CD4-positive, alpha-beta memory T cell (primary cell): ENCODE measurements at places on chromosomes 7 and 10. TPM values are rescaled to one million over a fixed set of nuclear protein-coding genes. Genes with fewer than 3 reads are reported as not detected.

Gene MBLAC1
- 6.4 TPM for total RNA-seq

- no peaks in the 10 kb centered on the region for H3K4me1 ChIP-seq
- no peaks in the 10 kb centered on the region for H3K36me3 ChIP-seq
- H3K27me3 ChIP-seq: no peaks in the 10 kb centered on the region
- no peak overlapping the region for H3K27ac ChIP-seq
These were observed 82.1 kb downstream of the VIPR2 start for GRCh38 chr7:159062569-159062968.

DNA sequence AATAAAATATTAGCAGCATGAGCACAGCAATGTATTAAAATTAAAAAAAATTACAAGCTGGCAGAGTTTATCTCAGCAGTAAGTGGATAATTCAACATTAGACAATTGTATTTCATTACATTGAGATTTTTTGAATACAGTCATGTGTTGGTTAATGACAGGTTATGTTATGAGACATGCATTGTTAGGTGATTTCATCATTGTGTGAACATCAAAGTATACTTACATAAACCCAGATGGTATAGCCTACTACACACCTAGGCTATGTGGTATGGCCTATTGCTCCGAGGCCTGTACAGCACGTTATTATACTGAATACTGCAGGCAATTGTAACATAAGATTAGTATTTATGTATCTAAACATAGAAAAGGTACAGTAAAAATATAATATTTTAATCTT lies 29.7 kb downstream of the CCDC6 start:
- peaks cover 68% of the 10 kb centered on the region for H3K4me1 ChIP-seq
- no peak for DNase-seq
- no peak overlapping the region for H3K27ac ChIP-seq

- H3K27me3 ChIP-seq: no peaks in the 10 kb centered on the region
- no peaks in the 10 kb centered on the region for H3K4me1 ChIP-seq
- H3K27ac ChIP-seq: no peak overlapping the region
These were observed 42.9 kb upstream of the PDZD8 start for GRCh38 chr10:117418121-117418520.

- no peaks in the 10 kb centered on the region for H3K27me3 ChIP-seq
- no peaks in the 10 kb centered on the region for H3K4me1 ChIP-seq
- H3K4me3 ChIP-seq: no peak overlapping the region
- no peaks in the 10 kb centered on the region for H3K36me3 ChIP-seq
These were observed 133.5 kb upstream of the CDK13 start for GRCh38 chr7:39816462-39817060.

DNA sequence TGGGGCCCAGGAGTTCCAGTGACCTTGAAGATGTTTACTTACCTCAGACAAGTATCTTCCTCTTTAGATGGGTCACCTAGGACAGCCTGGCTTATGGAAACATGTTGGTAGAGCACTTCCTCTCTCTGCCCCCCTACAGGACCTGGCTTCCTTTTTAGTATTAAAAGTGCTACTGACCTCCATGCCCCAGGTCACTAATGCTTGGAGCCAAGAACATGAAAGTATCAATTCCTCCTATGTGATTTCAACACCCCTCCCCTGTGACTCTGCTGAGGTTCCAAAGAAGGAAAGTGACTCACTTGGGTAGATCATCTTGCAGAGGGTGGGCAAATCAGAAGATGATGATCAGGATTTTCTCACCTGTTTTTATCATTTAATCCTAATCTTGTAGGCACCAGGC lies 125.3 kb upstream of the CCDC6 start:
- no peak overlapping the region for H3K4me3 ChIP-seq
- no peak for DNase-seq
- H3K36me3 ChIP-seq: no peaks in the 10 kb centered on the region
- no peaks in the 10 kb centered on the region for H3K27me3 ChIP-seq

DNA sequence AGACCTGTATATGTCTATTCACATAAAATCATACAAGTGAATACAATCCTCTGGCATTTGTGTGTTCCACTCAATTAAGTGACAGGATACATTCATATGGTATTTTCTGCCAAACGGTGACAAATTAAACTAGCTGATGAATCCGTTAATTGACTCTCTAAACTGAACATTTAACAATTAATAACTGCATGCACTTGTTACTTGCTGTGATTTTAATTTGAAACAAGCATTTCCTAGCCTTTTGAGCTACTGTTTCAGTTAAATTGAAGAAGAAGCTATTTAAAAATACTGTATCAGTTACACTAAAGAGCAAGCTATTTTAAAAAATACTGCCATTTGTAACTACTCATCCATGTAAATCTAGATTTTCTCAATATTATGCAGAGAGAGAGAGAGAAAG lies 67.4 kb downstream of the HTR7 start:
- H3K27ac ChIP-seq: no peak overlapping the region
- H3K27me3 ChIP-seq: no peaks in the 10 kb centered on the region
- no peaks in the 10 kb centered on the region for H3K36me3 ChIP-seq
- no peak overlapping the region for H3K4me3 ChIP-seq
- DNase-seq: no peak
- H3K4me1 ChIP-seq: no peaks in the 10 kb centered on the region

GRCh38 chr7:73830681-73831583 lies at the start of gene CLDN4:
Gene CLDN4 (plus strand): TSS chr7:73830996. CDS start chr7:73831202, 206 bp downstream.
- H3K27ac ChIP-seq: no peak within 1 kb of the TSS
- no peak for DNase-seq
- H3K27me3 ChIP-seq: no peaks in the 10 kb centered on the region
- H3K4me3 ChIP-seq: no peak within 1 kb of the TSS
- no peaks in the 10 kb centered on the region for H3K36me3 ChIP-seq

DNA sequence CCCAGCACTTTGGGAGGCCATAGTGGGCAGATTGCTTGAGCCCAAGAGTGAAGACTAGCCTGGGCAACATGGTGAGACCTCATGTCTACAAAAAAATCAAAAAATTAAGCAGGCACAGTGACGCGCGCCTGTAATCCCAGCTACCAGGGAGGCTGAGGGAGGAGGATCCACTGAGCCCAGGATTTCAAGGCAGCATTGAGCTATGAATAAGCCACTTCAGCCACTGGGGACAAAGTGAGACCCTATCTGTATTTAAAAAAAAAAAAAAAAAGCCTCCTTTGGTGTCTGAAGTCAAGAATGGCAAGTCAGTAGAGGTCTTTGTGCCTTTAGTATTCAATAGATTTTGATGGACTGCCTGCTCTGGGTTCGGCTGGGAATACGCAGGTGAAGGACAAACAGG lies 85.7 kb downstream of the RALA start:
- no peaks in the 10 kb centered on the region for H3K36me3 ChIP-seq
- no peak for DNase-seq
- H3K27ac ChIP-seq: no peak overlapping the region
- H3K4me1 ChIP-seq: no peaks in the 10 kb centered on the region
- no peaks in the 10 kb centered on the region for H3K27me3 ChIP-seq
- H3K4me3 ChIP-seq: no peak overlapping the region
